ENCODE measurements at places on chromosomes 11 and 22.

DNA sequence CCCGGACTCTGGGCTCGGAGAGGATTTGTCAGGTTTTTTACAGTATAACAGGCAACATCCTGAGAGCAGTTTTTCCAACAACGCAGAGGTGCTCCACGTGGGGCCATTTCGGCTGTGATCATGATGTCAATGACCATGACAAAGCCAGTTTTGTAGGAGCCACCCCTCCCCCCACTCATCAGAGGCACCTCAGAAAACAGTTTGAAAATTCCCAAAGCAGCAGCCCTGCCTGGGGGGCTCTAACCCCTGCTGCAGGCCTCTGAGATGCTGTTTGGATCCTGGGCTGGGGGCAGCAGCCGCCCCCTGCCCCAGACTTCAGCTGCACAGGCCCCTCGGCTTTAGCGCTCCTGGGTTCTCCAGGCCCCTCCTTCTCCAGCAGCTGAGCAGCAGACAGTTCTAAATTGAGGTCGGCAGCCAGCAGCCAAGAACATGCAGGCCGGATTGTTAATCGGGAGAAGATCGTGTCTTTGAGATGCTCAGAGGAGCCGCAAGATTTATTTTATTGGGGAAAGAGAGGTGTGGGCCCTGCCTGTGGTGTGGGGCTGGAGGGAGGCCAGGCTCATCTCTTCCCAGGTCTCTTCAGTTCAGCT lies 19.4 kb downstream of the NFAM1 start:
- DNase-seq = no peak

- DNase-seq = no peak
Observed at GRCh38 chr22:39282645-39283321, 36.6 kb downstream of the RPL3 start.

DNA sequence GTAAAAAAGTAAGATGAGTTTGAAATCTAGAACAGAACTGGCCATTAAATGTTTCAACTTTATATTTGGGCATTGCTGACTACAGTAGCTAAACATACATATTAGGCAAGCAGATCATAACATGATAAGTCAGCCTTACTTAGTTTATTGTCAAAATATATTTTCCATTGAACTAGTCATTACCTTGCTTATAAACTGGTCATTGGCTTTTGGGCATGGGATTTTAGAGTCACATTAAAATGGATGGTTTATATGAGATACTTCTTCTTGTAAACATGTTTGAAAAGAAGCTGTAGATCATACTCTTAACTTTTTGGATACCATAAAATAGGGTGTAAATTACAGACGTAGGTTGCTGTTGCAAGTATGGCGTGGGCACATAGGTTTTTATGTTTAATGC lies 2.7 kb downstream of the HIPK3 start:
- no peak for DNase-seq

DNA sequence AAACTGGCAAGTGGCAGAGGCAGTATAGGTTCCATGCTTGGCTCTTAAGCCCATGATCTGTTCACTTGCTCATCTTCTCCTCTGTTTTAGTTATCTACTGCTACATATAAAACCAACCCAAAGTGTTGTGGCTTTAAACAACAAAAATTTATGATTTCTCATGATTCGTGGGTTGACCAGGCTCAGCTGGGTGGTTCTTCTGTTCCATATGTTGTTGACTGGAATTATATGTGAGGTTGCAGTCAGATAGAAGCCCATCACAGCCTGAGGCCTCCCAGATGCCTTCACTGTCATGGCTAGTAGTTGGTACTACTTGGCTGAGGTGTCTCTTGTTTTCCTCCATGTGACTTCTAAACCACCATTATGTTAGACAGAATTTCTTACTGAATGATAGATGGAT lies 632.6 kb downstream of the NELL1 start:
- DNase-seq = no peak

- no peak for DNase-seq
Observed at GRCh38 chr11:12456651-12457579, 79.5 kb downstream of the PARVA start.

DNA sequence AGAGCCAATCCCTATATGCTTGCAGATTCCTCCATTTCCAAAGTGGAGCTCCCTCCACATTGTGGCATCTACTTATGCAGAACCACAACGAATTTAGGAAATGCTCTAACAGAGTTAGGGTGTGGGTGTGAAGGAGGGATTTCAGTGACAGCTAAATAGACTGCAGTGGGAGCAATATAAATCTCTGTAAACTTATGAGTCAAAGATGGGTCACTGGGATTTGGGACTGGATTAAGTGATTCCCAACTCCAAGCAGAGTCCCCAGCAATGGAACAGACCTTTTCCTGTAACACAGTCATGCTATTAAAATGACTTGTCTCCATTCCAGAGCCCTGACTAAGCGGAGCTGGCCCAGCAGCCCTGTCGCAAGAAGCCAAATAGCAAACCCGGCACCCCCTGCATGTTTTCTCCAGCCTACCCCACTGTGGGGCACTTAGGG lies 36.6 kb downstream of the RPL27A start:
- no peak for DNase-seq

DNA sequence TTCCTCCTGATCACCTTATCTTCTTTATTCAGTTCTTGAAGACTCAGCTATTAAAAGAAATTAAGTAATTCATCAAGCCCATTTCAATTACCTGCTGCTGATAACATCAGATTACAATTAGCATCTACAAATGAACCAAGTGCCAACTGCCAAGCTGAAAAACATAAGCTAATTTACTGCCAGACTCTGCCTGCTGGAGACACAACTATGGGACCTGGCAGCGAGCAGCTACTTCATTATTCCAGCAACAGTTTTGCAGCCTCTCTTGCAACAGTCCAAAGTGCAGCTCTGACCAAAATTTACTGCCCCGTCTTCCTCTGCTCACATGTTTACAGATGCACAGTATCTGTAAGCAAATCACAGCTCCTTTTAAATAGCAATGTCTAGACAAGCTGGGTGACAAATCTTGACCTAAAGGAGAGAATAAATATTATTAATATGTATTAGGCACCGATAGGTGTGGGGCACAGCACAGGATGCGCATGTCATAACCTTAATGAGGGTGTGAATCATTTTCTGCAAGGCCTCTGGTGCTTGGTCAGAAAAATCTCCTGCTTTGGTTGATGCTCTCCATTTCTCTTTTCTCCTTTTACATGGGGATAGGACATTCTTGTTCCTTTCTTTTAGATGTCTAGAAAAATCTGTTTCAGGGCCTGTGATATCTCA lies 232.2 kb upstream of the PITPNB start:
- no peak for DNase-seq

GRCh38 chr22:48236261-48236660 lies 1473.8 kb downstream of the TBC1D22A start:
- DNase-seq = no peak

- DNase-seq = no peak
Observed at GRCh38 chr11:79102840-79103239, 338.0 kb downstream of the TENM4 start.

GRCh38 chr22:46196278-46196677 lies 46.0 kb downstream of the PPARA start:
- DNase-seq = no peak

GRCh38 chr11:130125638-130126037 lies 33.9 kb upstream of the ST14 start:
- no peak for DNase-seq

DNA sequence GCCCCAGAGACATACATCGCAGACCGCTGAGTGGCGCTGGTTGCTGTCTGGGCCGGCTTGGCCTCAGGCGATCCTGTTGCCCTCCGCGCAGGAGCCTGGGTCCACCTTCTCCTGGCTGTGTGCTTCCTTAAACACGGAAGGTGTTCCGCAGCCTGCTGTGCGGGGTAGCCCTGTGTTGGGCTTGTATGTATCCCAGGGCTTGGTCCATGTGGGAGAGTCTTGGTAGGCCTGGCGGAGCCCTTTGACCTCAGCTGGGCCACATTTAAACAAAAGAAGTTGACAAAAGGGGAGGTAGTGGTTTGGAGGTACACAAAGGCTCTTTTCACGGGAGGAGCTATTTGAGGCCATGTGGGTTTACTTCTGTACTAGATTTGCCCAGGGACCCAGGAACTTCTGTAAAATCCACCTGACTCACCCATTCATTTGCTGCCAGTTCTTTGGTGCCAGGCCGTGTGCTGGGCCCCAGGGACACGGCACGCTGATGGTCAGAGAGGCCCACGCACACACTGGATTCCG lies 11.0 kb upstream of the GRAMD4 start:
- DNase-seq = no peak

DNA sequence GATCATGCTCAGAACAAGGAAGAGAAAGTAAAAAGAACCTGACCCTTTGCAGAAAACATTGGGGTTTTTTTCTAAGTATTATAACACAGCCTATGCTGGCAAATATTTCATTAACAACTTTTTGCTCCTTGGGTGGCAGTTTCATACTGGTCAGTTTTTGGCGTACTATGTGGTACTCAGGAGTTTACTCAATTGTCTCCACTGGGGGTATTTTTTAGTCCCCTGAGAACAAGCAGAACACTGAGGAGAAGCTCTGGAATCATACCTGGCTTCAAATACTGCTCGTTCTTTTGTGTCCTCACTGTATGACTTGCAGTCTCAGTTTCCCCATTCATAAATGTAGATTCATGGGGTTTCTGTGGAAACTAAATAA lies 90.4 kb downstream of the SERGEF start:
- no peak for DNase-seq

DNA sequence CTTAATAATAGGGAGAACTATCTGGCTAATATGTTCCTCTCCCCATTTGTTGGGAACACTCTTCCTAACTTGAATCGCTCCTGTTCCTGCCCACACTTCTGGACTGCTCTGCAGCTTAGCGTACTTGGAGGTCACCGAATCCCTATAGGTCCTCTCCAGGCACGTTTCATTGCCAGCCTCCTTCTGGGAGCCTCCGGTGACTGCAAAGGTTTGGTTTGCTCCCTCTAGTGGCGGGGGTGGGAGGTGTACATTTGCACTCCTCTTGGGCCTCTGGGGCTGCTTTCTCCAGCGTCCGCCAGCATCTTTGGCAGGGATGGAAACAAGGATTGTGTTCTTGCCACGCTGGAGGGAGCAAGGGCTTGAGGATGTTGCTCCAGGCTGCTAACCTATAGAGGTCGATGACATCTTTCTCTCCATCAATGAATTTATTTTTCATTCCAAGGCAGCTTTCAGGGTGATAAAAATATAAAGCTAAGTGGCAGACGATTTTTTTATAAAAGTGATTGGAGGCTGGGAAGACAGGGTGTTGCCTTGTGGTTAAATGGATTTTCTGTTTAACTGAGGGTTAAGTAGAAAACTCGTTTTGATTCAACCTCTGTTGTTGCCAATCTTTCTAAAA lies 48.7 kb downstream of the TSPAN18 start:
- peak; percentile 58 for DNase-seq

- no peak for DNase-seq
Observed at GRCh38 chr11:68331338-68331947, 19.1 kb downstream of the LRP5 start.

- DNase-seq = peak; percentile 86
Observed at GRCh38 chr11:62081378-62082291, 42.2 kb upstream of the INCENP start.

DNA sequence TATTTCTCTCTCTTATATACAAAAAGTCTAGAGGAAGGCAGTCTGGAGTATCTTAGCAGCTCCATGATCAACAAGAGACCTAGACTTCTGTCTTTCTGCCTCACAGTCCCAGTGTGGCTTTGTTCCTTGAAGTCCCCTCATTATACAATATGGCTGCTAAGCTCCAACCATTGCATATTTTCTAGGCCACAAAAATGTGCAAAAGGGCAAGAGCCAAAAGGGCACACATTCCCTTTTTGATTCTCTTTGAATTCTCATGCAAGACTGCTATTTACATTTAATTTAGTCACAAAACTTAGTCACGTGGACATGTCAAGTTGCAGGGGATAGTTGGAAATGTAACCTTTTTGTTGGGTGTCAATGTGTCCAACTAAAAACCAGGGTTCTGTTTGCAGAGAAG lies 64.2 kb upstream of the OLFML1 start:
- DNase-seq = no peak

GRCh38 chr11:47468598-47469214 lies 19.8 kb upstream of the RAPSN start:
- no peak for DNase-seq

- no peak for DNase-seq
Observed at GRCh38 chr22:48637231-48637630, 1190.4 kb downstream of the BRD1 start.

DNA sequence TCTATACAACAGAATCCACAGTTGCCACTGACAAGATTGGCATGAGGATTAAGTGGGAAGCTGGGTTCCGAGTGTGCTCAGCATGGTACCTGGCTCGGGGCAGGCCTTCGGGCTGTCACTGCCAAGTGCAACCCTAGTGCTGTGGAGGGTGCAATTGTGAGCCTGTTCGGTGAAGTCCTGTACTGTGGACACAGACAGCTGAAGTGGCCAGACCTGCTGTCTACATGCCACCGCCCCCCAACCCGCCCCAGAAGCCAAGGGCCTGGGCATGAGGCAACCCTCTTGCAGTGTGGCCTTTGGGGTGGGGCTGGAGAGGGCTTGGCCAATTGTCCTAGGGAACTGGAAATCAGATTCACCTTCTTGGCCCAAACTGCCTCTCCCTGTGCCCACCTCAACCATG lies 15.6 kb upstream of the SHISAL1 start:
- no peak for DNase-seq

Measured in activated CD4-positive, alpha-beta T cell treated with anti-CD3 and anti-CD28 coated beads, Interleukin-2, amount 50 U/mL, for 1 hour (primary cell).